ENCODE measurements at places on chromosomes 3 and 15.

GRCh38 chr3:41853540-41854196 lies 108.2 kb downstream of the ULK4 start:
- no peak for DNase-seq

DNA sequence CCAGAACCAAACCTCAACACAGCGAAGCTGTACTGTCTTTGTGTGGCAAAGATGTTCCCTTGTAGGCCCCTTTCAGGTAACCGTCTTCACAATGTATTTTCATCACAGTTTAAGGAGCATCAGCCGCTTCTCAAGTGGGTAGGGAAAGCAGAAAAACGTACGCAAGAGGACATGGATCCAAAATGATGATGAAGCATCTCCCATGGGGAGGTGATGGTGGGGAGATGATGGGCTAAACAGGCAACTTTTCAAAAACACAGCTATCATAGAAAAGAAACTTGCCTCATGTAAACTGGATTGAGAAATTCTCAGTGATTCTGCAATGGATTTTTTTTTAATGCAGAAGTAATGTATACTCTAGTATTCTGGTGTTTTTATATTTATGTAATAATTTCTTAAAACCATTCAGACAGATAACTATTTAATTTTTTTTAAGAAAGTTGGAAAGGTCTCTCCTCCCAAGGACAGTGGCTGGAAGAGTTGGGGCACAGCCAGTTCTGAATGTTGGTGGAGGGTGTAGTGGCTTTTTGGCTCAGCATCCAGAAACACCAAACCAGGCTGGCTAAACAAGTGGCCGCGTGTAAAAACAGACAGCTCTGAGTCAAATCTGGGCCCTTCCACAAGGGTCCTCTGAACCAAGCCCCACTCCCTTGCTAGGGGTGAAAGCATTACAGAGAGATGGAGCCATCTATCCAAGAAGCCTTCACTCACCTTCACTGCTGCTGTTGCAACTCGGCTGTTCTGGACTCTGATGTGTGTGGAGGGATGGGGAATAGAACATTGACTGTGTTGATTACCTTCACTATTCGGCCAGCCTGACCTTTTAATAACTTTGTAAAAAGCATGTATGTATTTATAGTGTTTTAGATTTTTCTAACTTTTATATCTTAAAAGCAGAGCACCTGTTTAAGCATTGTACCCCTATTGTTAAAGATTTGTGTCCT lies 60.0 kb downstream of the AAGAB start:
- no peak for DNase-seq

GRCh38 chr3:130491431-130491830 lies 25.5 kb upstream of the COL6A6 start:
- DNase-seq: no peak

DNA sequence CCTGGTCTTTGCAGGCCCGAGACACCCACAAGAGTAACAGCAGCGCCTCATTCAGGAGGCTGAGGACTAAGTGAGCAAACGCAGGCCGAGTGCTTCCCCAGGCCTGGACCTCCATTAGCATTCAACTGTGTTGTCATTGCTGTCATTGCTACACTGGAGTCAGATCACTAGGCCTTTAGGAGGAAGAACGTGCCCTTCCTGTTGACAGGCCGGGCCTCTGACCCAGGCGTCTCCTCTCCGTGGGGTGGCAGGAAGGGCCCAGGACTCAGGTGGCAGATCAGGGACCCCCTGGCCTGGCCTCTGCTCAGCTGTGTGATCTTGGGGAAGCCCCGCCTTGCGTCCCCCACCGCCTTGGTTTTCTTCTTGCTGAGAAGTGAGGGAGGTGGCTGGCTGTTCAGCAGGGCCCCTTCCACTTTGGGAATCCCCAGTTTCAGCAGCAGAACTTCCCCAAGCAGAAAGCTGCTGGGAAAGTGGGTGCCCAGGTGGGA lies 19.1 kb downstream of the ZDHHC19 start:
- no peak for DNase-seq

GRCh38 chr15:90376789-90377188 lies 11.3 kb upstream of the IQGAP1 start:
- no peak for DNase-seq

All from SK-MEL-5 (cell line).